Bone marrow (tissue), 2 donors: ENCODE measurements at places on chromosomes 11 and 22.

GRCh38 chr11:75768909-75769771 is 562 bp downstream of the DGAT2 start:
- no peak for DNase-seq

DNA sequence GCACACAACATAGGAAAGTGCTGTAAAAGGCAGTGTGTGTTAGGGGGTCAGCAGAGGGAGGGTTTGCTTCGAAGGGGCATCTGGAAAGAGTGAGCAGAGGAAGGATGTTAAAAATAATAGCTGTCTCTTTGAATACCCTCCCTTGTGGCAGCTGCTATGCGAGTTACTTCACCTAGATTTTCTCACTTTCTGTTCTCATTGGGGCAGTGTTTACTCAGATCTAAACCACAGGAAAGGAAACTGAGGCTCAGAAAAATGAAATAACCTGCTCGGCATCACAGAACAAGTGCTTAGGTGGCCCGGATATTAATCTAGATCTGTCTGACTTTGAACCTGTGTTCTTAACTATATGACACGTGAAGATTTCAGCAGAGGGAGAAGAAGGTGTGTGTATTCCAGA is 125.3 kb downstream of the C11orf91 start:
- no peak for DNase-seq

GRCh38 chr22:43036282-43036829 is 21.4 kb upstream of the PACSIN2 start:
- no peak for DNase-seq

DNA sequence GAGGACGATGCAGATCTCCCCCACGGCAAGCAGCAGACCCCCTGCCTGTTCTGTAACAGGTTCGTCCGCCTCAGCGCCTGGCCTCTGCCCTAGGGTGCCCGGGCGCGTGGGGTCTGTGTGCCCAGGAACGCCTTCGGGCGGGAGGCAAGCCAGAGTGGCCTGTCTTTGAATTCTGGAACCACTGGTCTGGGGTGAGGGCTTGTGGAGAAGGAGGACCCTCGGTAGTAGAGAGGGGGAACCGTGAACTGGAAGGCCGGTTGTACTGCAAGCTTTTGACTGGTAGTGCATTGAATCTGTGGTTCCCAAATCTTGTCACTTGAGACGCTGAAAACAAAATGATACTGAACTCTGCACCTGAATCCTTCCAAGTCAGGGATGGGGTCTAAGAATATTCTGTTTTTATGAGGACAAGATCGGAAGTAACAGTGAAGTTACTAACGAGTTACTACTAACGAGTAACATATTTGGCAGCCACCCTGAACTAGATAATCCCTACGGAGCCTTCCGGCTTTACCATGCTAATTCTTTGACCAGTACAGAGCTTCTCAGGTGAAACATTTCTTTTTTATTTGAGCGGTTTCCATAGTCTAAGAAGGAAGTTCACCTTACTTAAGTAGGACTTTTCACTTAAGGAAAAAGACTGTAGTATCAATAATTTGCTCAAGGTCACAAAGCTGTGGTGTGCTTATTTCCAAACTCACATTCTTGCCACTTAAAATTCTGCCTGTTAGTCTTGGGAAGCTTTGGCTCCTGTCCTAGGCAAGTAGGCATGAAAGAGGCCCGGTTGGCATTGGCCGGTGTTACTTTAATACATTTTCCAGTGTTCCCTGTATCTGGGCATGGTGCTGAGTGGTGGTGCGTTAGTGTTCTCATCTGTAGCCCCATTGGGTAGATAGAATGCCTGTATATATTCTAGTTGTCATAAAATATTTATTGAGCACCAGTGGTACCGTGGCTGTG is 860 bp downstream of the PRMT3 start:
- DNase-seq = peak; percentile 36
